ENCODE measurements at places on chromosomes 2 and 18. TPM values are rescaled to one million over a fixed set of nuclear protein-coding genes. Genes with fewer than 3 reads are reported as not detected.

- no peak for DNase-seq
These were observed 82.3 kb upstream of the XPO1 start for GRCh38 chr2:61620244-61621159.

GRCh38 chr18:77133835-77134496 is 1.4 kb upstream of the MBP start:
- DNase-seq = no peak

GRCh38 chr18:37667836-37668235 is 102.2 kb upstream of the CELF4 start:
- DNase-seq = no peak

DNA sequence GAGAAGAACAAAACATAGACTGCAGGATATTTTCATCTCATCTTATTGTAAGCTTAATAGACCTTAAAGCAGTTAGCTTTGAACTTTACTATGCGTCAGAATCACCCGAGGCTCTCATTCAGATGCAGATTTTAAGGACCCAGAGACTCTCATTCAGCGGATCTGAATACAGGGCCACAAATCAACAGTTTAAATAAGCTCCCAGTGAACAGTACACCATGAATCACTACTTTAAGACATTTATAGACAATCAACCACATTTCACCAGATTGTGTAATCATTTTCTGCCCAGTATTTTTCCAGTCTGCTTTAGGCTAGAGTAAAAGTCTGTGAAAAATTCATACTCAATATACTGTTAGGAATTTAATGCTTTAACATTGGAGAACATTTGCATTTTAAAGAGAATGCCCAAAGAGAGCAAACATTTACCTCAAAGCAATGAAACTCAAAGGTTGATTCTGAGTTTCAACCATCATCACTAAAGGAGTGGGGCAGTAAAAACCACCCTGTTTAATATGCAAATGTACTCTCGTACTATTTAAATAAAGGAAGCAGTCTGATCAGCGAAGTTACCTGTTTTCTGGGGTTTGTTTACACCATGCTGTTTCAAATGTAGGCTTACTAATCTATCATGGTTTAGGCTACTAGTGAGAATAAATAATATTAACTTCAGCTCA is 11.0 kb upstream of the ALPK2 start:
- no peak for DNase-seq

GRCh38 chr2:102754456-102755145 is 7.2 kb upstream of the TMEM182 start:
- DNase-seq = no peak

DNA sequence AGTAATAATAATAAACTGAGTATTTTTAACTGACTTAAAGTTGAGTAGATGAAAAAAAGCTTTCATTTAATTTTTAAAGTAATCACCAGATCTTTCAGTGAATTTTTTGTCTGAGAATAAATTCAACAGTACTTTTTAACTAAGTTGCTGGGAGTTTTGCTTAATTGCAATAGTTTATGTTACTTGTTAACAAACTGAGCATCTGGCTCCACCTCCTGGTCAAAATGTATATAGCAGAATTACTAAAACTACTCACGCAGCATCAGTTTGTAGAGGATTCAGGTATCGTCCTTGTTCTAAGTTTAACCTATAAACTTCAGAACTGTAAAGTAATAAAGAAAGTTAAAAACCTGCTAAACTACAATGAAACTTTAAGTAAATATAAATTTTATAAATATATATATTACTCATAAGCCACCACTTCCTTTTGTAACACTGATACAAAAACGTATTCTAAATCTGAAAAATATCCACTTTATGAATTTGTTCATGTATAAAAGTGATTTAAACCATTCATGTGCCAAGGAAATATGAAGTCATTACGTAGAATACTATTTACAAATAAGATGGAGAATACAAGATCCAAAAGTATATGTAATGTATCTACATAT is 21.3 kb downstream of the NOL10 start:
- no peak for DNase-seq

GRCh38 chr18:65221736-65222135 is 529.1 kb upstream of the CDH7 start:
- DNase-seq = no peak

GRCh38 chr2:158934170-158934569 is 34.3 kb upstream of the TANC1 start:
- no peak for DNase-seq

- DNase-seq = no peak
These were observed 565.5 kb upstream of the CHAC2 start for GRCh38 chr2:53202063-53202462.

GRCh38 chr18:34800381-34800780 is 90.3 kb downstream of the DTNA start:
- DNase-seq = no peak

- DNase-seq = no peak
These were observed 32.4 kb downstream of the ID2 start for GRCh38 chr2:8714283-8714682.

DNA sequence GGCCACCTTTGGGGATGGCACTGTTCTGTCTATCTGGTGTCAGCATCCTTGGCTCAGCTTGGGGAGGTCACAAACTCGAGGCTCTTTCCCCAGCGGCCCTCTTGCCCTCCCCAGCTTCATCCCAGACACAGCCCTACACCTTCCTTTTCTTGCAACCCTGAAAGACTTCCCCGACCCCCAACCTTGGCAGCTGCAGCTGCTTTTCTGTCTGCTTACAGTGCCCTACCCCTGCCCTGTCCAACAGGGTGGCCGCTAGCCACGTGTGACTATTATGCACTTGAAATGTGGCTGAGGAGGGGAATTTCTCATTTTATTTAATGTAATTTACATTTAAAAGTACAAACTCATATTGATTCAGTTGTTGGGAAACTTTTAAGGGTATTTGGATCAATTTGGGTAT is 41.3 kb downstream of the NGEF start:
- no peak for DNase-seq

DNA sequence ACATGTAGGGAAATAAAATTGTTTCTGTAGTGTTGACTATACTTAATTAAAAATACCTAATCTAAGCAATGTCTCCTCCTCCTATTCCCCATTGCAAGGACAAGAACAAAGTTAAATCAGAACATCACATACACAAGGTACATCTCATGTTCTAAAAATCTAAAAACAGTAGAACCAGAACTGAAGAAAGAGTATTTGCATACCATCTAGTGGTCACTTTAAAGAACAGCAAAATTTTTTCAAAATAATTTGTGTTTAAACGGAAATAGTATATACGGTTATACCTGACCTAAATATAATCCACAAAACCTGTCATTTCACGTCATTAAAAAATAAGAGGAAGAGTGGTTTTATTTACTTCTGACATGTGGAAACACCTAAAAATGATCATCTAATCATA is 294.3 kb upstream of the KCNH7 start:
- no peak for DNase-seq

DNA sequence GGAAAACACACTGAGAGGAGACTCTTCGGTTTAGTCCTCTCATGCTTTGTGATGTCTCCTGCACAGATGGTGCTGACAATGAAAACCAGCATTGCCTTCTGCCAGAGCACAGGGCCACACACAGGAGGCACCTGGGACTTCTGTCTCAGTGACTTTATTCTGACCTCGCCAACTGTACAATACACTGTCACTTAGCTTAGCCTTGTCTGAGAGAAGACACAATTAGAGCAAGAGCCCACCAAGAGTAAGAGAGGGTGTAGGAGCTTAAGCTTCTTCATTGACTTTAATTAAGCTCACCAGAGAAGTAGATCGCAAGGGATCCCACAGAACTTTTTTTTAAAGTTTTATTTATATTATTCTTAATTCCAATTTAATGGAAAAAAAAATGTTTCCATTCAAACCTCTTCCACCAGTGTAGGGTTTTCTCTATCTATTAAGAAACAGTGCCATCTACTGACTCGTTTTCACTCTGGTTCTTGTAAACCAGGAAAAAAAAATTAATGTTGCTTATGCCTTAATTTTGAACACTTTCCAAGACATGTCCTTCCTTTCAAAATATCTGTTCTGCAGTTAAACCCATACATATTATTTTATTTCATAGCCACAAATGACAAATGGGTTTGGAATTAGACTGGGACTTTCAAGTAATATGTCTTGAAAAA is 42.4 kb upstream of the DDX18 start:
- no peak for DNase-seq

DNA sequence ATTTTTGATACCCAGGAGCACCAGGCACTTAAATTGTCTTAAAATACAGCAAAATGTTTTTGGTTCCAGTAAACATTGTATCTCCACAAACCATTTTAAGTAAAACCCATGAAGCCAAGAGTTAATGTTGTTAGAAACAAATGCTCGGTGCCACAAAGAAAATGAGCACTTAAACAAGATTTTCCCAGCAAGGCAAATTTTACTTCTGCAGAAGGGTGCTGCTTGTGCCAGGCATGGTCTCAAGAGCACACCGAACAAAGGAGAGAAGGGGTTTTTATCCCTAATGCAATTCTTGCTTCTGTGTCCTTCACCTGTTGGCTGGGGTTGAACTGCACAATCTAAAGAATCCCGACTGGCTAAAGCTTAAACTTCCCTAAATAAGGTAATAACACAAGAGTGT is 286.7 kb downstream of the ADCYAP1 start:
- no peak for DNase-seq

- DNase-seq = no peak
These were observed 252.8 kb upstream of the NETO1 start for GRCh38 chr18:73120626-73121025.

- no peak for DNase-seq
These were observed 94.2 kb upstream of the MAP4K3 start for GRCh38 chr2:39531220-39531777.

GRCh38 chr2:66442516-66443185 is 7.7 kb downstream of the MEIS1 start:
- no peak for DNase-seq

- DNase-seq = no peak
These were observed 313.1 kb downstream of the PDE11A start for GRCh38 chr2:177759443-177759842.

- DNase-seq = peak; percentile 80
These were observed 93.9 kb downstream of the EVA1A start for GRCh38 chr2:75466708-75467311.

- DNase-seq = no peak
These were observed 151.6 kb downstream of the DTNB start for GRCh38 chr2:25521665-25522387.

DNA sequence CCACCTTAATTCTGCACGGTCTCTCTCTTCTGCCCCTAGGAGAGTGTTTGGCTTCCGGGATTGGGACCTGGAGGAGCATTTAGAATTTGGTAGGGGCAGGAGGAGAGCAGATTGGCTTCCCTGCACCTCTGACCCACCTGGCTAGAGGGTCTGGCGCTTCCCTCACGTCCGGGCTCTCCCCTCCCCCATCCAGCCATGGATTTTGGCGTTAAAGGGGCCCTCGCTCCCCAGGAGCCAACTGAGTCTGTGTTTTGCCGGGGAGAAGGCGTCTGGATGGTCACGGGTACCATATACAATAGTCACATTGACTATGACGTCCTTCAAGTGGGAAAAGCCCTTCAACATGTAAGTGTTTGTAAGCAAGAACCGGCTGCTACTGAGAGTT is 6.6 kb downstream of the HOXD3 start:
- no peak for DNase-seq

GRCh38 chr18:49021076-49021432 is 70.3 kb upstream of the SMAD7 start:
- no peak for DNase-seq

DNA sequence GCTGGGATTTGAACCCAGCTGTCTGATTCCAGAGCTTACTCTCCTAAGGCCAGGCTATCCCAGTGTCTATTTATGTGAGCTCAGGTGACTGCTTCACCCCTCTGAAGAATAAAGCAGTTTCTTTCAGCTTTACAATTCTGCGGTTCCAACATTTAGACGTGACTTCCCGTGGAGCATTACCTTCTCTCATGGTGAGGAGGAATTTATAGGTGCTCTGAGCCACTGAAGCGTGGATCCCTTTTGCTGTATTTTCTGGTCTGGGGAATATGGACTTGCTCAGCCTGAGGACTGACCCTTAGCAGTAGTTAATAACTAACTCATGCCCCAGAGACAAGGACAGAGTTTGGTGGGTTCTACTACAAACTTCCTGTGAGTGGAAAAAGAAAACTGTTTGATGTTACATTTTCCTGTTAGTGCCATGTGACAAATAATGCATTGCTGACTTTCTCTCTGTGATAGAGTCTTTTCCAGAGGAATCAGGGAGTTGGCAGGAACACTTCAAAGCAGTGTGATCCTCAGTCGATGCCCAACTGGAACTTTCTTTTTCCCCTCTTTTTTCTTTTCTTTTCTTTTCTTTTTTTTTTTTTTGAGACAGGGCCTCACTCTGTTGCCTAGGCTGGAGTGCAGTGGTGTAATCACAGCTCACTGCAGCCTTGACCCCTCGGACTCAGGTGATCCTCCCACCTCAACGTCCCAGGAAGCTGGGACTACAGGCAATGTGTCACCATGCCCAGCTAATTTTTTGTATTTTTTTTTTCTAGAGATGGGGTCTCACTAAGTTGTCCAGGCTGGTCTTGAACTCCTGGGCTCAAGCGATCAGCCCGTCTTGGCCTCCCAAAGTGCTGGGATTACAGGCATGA is 21.9 kb downstream of the CASP10 start:
- no peak for DNase-seq

DNA sequence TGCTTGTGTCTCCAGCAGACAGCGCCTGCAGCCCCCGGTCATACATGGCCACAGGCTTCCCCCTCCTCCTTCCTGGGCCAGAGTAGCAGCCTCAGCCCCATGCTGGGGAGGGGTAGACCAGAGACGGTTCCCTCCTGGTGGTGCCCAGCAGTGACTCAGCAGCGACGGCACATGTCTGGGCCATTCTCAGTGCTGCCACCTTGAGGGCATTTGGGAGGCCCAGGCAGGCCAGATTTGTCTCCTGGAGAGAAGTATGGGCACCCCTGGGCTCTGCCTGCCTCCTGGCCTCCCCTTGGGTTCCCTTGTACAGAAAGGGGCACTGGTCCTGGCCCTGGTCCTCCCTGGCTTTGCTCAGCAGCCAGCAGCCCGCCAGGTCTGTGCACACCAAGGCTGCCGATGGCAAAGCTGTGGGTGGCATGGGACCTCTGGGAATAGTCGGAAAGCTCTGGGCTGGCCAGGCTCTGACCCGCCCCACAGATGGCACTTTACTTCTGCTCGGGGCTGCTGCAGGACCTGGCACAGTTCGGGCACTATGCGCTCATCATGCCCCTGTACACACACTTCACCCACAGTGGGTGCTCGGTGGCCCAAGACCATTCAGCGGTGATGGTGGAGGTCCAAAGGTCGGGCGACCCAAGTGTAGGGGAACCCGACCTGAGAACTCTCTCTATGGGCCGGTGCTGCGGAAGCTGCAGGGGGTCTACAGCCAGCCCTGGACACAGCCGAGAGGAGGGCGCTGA is 11.4 kb upstream of the ALPI start:
- peak; percentile 82 for DNase-seq

DNA sequence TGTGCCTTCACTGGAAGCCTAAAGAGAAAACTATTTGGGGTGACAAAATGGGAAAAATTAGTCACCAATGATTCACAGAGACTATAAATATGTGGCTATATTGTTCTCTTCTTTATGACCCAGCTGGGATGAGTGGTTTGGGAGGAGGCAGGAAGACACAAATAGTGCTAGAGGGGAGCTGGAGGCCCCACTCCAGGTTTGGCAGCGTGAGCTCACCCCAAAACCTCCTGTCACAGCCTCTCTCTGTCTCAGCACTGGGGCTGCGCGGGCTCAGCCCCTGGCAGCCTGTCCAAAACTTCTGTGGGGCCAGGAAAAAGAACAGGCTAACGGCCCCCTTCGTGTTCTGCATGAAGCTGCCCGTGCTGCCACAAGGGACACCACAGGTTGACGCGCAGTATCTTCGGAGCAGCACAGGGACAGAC is 73.2 kb upstream of the LCLAT1 start:
- DNase-seq = no peak

Gene XDH
- total RNA-seq = 1.2 TPM

Gene PRSS56
- not detected for total RNA-seq

Gene RGPD4
- 0.08 TPM for total RNA-seq

Gene SERPINB3
- total RNA-seq = 0.17 TPM

Gene AMER3
- 0.19 TPM for total RNA-seq

Gene ESPNL
- 1.3 TPM for total RNA-seq

Gene CNDP1
- total RNA-seq = not detected

Gene KIAA2012
- total RNA-seq = not detected

All from H1 (cell line).